Right renal cortex interstitium (tissue), 3 donors: ENCODE measurements at places on chromosomes 12 and 14.

DNA sequence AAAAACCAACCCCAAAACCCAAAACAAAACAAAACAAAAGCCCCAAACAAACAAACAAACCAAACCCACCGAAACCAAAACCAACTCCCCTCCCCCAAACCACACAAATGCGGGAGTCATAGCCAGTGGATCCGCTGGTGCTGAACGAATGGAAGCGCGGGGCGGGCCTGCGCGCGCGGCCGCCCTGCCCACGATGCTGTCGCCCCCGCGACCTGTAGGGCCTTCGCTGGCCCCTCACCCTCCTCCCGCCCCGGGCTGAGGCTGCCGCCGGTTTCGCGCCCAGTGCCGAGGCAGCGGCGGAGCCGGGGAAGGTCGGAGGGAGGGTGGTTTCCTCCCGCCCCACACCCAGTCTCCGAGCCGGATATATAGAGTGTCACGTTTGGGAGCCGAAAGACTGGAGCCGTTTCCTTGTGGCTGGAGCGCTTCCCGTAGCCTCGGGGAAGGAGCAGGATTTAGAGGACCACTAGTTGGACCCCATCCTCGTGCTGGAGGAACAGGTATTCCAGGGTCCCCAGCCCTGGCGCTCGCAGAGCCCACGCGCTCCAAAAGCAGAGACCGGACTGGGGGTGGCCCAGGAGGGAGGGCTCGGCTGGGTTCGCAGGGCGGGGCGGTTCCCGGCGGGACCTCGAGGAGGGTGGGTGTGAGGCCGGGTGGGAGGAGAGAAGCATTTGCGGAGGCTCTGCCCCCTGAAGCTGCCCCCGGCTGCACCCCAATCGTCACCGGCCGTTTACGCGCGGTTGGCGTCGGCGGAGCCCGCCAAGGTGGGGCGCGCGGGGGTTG lies at the start of gene FAR2:
TSS of gene FAR2 (plus strand) at position 368 of the 780 bp plus-strand sequence. CDS start 121,172 bp downstream, outside the sequence.
- no peak for DNase-seq

DNA sequence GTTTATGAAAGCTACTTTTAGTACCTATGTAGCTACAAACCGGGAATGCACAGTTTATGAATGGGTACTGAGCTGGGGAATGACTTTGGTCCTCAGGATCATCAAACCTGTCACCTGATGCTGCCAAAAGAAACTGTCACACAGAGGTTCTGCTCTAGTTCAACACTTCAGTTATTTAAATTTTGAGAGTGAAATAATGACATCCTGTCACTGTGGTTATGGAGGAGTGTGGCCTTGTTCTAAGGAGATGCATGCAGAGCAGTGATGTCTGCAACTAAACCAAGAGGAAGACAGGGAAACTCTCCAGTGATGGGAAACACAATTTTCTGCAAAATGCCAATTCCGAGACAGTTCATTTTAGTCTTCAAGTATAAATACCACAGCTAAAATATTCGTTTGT lies 4.8 kb upstream of the AEBP2 start:
- DNase-seq, result no peak

GRCh38 chr12:100265732-100266584 lies 921 bp downstream of the DEPDC4 start:
- no peak for DNase-seq

- DNase-seq, result no peak
These were observed 5.7 kb downstream of the CACNA2D4 start for GRCh38 chr12:1912580-1913376.

- DNase-seq, result no peak
These were observed 261.7 kb downstream of the NEDD1 start for GRCh38 chr12:97168804-97169203.

GRCh38 chr12:31807773-31808097 lies 78.9 kb upstream of the AMN1 start:
- no peak for DNase-seq
